ENCODE measurements at places on chromosomes 4 and X.

DNA sequence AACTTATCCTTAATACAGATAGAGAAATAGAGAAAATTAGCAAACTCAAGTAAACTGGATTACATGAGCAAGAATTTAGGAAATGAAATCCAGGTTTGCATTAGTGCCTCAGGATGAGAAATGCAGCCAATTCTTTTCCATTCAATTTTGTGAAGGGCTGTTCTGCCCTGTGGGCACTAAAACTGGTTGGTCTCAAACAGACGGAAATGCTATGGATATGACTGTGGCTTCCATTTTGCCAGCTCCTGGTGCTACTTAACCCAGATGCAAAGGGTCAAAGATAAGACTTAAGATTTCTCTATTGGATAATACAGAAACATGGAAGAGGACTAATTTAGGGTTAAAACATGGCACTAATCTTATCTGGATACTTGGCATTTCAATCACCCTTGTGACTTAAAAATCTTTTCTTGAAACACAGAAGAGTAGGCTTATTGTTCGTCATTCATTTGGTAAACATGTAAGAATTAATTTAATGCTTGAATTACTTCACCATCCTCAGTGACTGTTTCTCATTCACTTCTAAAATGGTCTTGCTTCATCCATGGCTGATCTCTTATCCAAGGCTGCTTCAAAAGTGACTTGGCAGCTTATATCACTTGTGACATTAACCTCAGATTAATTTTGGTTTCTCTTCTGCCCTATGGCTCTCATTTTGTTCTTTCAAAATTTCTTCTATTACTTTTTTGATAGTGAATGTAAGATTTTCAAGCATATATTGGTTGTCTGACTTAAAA lies 1008.7 kb downstream of the GLUD2 start:
- DNase-seq, result no peak

DNA sequence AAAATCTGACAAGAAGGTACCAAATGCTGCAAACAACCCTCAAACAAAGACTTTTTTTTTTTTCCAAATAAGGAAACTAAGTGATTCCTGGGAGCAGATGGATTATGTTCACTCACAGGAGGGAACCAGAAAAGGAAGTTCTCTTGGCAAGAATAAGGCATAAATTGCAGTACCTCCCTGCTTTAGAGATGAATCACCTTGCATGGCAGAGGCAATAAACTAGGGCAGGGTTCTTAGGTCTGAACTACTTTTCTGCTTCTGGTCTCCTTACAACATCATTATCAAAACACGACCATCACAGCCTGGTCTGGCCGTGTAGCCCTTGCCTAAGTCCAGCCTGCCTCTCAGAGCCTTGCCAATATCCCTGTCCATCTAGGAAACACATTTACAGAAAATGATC lies 6.3 kb downstream of the TMEM31 start:
- no peak for DNase-seq

- no peak for DNase-seq
Measured at GRCh38 chr4:71322425-71322824, 16.4 kb upstream of the SLC4A4 start.

GRCh38 chr4:79185526-79186045 lies 140.3 kb downstream of the NAA11 start:
- no peak for DNase-seq
